Left lung (tissue), 14 donors: ENCODE measurements at places on chromosomes 1 and 21. TPM values are rescaled to one million over a fixed set of nuclear protein-coding genes. Genes with fewer than 3 reads are reported as not detected.

DNA sequence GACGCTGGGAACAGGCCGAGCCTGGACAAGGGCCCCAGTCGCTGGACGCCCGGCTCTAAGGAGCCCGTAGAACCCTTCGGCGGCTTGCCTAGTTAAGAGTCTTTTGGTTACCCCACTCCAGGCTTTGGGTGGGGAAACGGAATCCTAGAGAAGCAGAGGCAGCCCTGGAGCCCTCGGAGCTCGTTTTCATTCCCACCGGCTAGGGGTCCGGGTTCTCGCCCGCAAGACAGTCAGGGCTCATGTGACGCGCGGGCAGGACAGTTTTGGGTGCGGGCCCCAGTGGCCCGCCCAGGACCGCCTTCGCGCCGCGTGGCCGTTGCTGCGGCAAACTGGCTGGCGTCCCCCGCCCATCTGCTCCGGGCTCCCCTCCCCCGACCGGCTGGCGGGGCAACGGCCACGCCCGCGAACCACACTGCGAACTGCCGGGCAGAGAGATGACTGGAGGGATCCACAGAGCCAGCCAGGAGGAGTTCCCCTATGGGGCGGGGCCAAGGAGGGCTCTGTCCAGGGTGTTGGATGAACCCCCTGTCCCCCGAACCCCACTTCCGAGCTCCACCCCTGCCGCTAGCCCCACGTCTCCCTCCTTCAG lies 829 bp upstream of the HES2 start:
- DNase-seq, result peak; percentile 77

Gene IQGAP3
- 17.4 TPM for polyA plus RNA-seq

Gene IL19
- not detected for polyA plus RNA-seq

DNA sequence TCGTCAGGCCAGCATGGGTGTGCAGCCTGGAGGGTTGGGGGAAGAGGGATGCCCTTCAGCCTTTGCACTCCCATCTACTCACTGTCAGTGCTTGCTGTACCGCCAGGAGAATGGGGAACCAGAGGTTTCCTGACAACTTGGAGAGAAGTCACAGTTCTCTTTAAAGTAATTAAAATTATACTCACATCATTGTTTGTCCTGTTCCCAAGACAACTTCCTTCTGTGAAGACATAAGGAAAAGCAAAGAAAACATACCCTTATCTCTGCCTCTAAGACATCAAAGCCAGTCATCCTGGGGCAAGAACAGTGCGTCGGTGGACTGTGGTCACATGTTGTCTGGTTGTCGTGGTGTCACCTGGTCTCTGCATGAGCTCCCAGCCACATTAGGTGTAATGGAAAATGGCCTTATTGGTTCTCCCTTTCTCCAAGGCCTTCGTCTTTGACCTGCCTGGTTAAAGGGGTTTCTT lies 17.6 kb downstream of the TRAF5 start:
- no peak for DNase-seq

Gene WLS
- polyA plus RNA-seq, result 126 TPM

GRCh38 chr1:145689922-145690321 lies 17.2 kb downstream of the PDZK1 start:
- no peak for DNase-seq

DNA sequence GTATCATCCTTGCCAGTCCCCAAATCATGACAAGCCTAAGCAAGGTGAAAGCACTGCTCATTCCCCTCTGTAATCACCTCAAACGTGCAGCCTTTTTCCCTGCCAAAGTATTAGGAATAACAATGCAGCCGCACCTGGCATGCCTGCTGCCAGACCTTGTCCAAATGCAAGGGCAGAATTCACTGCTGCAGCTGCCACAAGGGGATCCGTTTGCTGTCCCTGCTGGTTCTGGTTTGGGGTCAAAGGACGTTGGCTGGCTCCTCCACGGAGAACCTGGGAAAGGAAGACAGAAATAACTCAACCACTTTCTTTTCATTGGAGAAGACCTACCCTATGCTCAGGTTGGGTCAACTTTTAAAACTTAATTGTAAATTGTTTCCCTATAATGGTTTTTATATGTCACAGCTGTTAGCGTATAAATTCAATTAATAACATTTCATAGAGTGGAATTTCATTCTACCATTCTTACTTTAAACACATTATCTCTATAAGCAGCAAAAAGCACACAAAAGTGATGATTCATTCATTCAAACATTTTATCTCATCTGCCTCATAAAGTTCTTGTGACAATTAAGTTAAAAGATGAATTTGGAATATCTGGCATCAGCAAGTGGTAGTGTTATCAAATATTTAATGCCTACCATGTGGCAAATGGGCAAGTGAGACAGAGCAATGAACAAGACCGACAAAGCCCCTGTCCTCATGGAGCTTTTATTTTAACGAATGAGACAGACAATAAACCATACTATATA lies 59.8 kb upstream of the SDC3 start:
- DNase-seq, result no peak

Gene CHRM3
- 1.5 TPM for polyA plus RNA-seq

DNA sequence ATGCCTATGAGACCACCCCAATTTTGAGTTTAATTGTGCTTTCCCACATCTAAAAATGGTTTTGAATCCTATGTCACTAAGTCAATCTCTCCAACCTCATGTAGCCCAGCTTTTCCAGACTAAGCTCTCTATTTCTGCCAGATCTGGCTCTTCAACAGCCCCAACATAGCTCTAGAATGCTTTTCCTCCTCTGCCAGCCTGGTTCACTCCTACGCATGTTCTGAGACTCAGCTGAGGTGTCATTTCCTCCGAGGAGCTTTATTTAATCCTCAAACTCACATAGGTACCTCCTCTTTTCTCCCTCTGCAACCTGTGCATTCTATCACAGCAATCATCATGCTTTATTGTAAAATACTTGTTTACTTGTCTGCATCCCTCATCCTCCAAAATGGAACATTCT lies 517.8 kb upstream of the BEND5 start:
- DNase-seq, result no peak

DNA sequence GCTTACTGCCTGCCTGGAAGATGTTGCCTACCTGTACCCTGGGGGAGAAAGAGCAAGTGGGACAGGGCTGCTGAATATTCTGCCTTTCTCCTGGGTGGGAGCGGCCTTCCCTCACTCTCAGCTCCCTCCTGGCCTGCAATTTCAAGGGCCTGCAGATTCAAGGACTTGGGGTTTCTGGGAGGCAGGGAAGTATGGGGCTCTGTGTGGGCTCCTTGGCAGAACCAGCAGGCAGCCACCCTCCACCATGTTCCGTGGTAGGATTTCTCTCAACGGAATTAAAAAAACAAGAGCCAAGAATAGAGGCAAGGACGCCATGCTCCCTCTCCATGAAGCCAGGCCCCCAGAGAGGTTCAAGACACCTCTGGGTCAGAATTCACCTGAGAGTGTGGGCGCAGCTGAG lies 127.7 kb downstream of the NAV1 start:
- DNase-seq, result no peak

DNA sequence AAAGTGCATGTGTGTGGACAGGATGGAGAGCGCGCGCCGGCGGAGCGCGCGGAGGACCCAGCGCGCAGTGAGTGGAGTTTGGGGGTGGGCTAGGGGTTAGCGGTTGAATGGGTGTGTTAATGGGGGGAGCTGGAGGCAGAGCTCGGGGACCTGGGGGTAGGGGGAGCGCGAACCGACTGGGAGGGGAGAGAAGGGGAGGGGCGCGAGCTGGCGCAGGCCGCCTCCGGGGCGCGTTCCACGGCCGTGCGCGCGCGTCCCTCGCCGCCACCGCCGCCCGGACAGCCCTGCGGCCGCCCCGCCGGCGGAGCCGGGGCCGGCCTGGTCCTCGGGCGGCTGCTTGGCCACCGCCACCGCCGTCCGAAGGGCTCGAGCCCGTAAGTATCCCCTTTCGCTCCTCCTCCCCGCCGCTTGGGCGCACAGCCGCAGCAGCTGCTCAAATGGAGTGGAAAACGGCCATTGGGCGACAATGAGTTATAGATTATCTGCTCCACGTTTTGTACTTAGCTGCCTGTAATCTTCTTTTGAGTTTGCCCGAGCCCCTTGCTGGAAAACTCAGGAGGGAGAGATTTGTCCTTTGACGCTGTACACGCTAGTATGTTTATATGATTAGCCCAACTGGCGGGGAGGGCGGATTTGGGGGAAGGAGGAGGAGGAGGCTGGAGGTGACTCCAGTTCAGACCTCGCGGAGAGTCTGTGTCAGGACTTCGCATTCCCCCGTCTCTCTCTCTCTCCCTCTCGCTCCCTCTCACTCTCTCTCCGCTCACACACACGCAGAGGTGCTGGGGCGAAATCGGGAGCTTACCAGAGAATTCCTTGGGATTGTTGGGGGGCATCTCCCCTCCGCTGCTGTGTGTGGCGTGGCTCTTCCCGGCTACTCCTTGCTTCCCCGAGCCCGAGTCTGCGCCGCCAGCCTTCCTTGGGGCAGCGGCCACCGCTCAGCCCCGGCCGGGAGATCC lies at the start of gene ADGRL2:
TSS of gene ADGRL2 (plus strand) at position 240 of the 956 bp plus-strand sequence. CDS start 36,051 bp downstream, outside the sequence.
- DNase-seq, result peak; percentile 91

Gene CLCN6
- polyA plus RNA-seq, result 21.0 TPM

- no peak for DNase-seq
Observed at GRCh38 chr1:229428256-229428655, 5.6 kb downstream of the ACTA1 start.
